SJSA1 (cell line): ENCODE measurements at places on chromosomes 7 and 10. TPM values are rescaled to one million over a fixed set of nuclear protein-coding genes. Genes with fewer than 3 reads are reported as not detected.

DNA sequence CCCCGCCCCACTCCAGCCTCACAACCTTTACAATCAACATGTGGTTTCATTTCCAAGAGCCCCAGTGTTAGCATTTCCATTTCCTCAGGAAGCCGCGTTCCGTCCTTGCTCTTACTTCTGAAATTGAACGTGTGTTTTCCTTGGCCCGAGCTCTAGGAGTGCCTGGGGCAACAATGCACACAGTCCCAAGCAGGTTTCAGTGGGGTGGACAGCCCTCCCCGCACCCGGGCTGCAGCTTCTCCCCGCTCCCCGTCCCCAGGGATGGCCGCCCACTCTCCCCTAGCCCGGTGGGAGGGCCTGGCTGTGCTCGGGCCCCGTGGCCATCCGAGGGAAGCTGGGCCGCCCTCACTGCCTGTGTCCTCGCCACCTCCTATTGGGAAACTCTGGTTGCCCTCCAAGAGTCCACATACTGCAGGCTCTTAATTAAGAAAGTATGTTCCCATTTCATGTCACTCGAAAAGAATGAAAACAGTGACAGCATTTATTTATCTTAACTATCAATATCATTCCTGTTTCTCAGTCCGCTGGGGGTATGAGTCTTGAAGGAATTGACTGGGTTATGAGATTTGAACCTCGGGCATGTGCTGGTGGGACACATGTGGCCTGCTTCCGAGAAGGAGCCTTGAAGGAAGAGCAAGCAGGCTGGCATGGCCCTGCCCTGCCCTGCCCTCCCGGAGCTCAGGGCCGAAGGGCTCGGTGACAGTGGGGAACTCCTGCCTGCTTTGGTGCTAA lies 163.8 kb downstream of the GRK5 start:
- H3K27me3 ChIP-seq: no peaks in the 10 kb centered on the region
- peak overlapping the region; percentile 5; the same call in 1 of the 2 replicates for H3K4me3 ChIP-seq
- H3K27ac ChIP-seq: peak overlapping the region; percentile 63
- DNase-seq: peak; percentile 87
- H3K4me1 ChIP-seq: peaks cover 45% of the 10 kb centered on the region
- H3K36me3 ChIP-seq: no peaks in the 10 kb centered on the region

- no peaks in the 10 kb centered on the region for H3K4me1 ChIP-seq
- H3K4me3 ChIP-seq: no peak overlapping the region
Measured at GRCh38 chr10:23556727-23557440, 118.0 kb downstream of the OTUD1 start.

The ZNF92 gene
- total RNA-seq: 12.3 and 12.8 TPM in 2 replicates

DNA sequence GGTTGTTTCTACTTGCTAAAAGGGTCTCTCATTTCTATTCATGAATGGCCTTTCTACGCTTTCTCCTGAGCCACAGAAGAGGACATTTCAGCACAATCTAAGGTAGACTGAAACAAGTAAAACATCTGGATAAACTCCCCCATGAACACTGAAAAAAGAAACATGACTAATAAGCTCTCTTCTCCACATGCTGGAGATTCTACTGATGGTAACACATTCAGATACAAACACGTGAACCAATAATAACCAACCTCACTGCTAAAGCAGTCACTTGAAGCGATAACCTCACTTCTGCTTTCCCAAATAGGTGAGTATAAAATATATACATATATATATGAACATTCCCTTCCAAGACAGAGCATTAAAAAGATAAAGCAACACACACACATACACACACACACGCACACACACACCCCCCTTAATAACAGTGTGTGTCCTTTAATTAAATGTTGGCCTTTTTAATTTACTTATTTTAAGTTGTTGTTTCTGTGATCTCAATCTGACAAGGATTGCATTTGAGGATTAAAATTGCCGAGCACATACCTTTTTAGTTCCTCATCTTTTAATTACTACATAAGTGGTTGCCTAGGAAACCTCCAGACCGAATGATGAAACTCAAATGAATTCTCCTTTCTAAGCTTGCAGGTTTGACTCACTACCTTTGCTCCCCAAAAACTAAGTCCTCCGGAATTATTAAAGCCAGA lies 292.4 kb upstream of the KLF14 start:
- H3K27me3 ChIP-seq: no peaks in the 10 kb centered on the region
- H3K36me3 ChIP-seq: peaks cover 3% of the 10 kb centered on the region; the same call in 1 of the 2 replicates
- no peak for DNase-seq

DNA sequence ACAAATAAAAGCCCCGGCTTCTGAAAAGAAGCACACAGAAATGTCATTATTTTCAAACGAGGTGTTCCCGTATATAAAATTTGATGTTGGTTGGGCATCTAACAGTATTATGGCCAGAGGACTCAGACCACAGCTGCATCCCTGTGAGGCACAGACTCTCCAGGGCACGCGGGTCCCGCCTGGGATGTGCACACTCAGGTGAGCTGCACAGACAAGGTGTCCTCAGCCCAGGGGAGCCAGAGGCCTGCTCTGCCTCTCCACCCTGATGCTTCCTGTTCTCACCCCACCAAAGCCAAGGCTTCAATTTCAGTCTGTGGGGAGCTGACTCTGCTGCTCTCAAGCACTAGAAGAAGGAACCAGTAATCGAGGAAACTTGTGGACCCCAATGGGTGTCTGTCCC lies 1.7 kb upstream of the CYP2E1 start:
- peaks cover 12% of the 10 kb centered on the region for H3K27me3 ChIP-seq
- H3K4me3 ChIP-seq: no peak overlapping the region
- H3K36me3 ChIP-seq: no peaks in the 10 kb centered on the region

GRCh38 chr10:123133541-123134342 lies 2.0 kb upstream of the HMX3 start:
- DNase-seq: no peak
- no peak overlapping the region for H3K27ac ChIP-seq
- H3K4me3 ChIP-seq: no peak overlapping the region
- H3K4me1 ChIP-seq: peaks cover 32% of the 10 kb centered on the region
- peaks cover 26% of the 10 kb centered on the region for H3K27me3 ChIP-seq
- peaks cover 7% of the 10 kb centered on the region; the same call in 1 of the 2 replicates for H3K36me3 ChIP-seq

The GIMAP4 gene
- not detected in 2 replicates for total RNA-seq

DNA sequence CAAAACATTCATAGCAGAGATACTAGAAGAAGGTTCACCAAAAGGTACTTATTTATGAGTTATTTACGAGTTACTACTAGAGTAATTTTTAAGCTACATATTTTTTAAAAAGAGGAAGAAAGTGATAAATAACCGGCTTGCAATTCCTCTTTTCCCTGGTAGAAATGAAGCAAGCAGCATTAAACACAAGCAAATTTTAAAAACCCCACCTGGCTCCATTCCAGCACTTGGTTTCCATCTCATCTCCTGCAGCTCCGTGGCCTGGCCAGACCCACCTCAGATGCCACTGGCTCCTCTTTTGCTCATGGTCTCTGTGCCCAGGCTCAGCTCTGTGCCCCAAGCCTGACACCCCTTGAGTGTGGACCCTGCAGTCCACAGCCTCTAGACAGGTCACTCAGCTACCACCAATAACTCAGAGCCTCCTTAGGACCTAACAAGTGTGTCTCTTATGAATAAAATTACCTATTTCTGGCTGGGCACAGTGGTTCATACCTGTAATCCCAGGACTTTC lies 479.5 kb downstream of the TNS3 start:
- H3K4me1 ChIP-seq: no peaks in the 10 kb centered on the region
- no peaks in the 10 kb centered on the region for H3K36me3 ChIP-seq
- no peak overlapping the region for H3K27ac ChIP-seq
- DNase-seq: no peak
- no peaks in the 10 kb centered on the region for H3K27me3 ChIP-seq
- no peak overlapping the region for H3K4me3 ChIP-seq

- H3K4me1 ChIP-seq: peaks cover 31% of the 10 kb centered on the region
- H3K4me3 ChIP-seq: no peak overlapping the region
- DNase-seq: peak; percentile 96
- no peaks in the 10 kb centered on the region for H3K27me3 ChIP-seq
- H3K36me3 ChIP-seq: no peaks in the 10 kb centered on the region
Measured at GRCh38 chr7:16345979-16346958, 75.1 kb downstream of the CRPPA start.

GRCh38 chr7:37097983-37098382 lies 350.7 kb downstream of the ELMO1 start:
- no peaks in the 10 kb centered on the region for H3K36me3 ChIP-seq
- no peaks in the 10 kb centered on the region for H3K4me1 ChIP-seq
- no peaks in the 10 kb centered on the region for H3K27me3 ChIP-seq

DNA sequence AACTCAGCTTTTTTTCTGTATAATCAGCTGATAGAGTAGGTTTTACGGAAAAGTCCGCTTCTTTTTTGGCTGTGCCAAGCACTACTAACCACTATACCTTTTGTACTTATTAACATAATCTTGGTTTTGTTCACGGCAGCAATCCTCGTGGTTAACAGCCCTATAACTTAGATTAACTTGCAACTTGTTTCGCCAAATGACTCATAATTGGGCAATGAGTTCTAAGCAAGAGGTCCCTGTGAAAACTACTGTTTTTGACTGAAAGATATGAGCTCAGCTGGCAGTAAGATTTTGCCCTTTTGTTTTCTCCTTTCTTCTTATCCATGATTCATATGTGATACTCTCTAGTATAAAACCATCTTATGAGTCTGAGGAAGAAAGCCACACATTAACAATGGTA lies 345.0 kb upstream of the PCDH15 start:
- H3K27me3 ChIP-seq: no peaks in the 10 kb centered on the region
- H3K27ac ChIP-seq: no peak overlapping the region
- H3K4me3 ChIP-seq: no peak overlapping the region

The IL2RA gene
- total RNA-seq: 4.6 TPM in 1 of 2 replicates, not detected in the other

DNA sequence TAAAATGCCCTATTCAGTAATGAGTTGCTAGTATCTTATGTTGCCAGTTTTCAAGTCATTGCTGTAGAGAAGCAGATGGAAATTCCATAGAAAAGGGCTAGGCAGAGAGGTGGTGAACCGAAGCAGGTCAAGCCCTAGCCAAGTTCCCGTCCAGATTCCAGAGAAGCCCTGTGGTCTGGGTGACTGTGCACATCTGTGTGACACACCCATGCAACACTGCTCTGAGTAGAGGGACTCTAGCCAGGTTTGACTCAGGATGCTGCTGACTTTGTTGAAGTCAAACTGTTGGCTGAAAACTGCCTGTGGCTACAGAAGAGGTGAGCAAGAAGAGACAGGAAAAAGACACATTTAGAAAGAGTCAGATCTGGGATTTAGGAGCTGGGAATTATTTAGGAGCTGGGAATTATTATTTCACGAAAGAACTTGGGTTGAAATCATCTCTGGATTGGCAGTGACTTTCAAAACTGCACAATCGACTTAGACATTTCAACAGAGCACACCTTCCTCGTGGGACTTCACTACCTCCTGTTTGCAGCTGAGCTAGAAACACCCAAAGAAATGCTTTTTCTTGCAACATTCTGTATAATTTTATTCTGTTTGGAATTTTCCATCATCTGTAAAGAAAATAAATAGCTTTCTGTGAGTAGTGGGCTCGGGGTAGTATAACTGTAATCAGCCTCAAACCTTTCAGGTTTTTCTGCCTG lies 149.1 kb upstream of the PRKCQ start:
- peak; percentile 54 for DNase-seq
- H3K27ac ChIP-seq: no peak overlapping the region
- H3K4me1 ChIP-seq: peaks cover 8% of the 10 kb centered on the region
- no peak overlapping the region for H3K4me3 ChIP-seq
- no peaks in the 10 kb centered on the region for H3K36me3 ChIP-seq
- H3K27me3 ChIP-seq: peaks cover 2% of the 10 kb centered on the region; the same call in 1 of the 2 replicates

- H3K36me3 ChIP-seq: peaks cover 18% of the 10 kb centered on the region; the same call in 1 of the 2 replicates
- H3K27me3 ChIP-seq: no peaks in the 10 kb centered on the region
- no peak overlapping the region for H3K4me3 ChIP-seq
- H3K4me1 ChIP-seq: peaks cover 14% of the 10 kb centered on the region
- no peak overlapping the region for H3K27ac ChIP-seq
Measured at GRCh38 chr10:101959346-101959916, 96.5 kb downstream of the ARMH3 start.

The UBTD1 gene
- total RNA-seq: 14.8 and 15.8 TPM in 2 replicates

GRCh38 chr7:105319578-105319977 lies 69.1 kb downstream of the SRPK2 start:
- no peak for DNase-seq
- no peaks in the 10 kb centered on the region for H3K4me1 ChIP-seq
- no peaks in the 10 kb centered on the region for H3K27me3 ChIP-seq
- no peaks in the 10 kb centered on the region for H3K36me3 ChIP-seq

GRCh38 chr10:10313149-10313835 lies 704.4 kb upstream of the CELF2 start:
- H3K27me3 ChIP-seq: no peaks in the 10 kb centered on the region
- H3K4me1 ChIP-seq: no peaks in the 10 kb centered on the region
- no peak overlapping the region for H3K27ac ChIP-seq

GRCh38 chr7:50393547-50394252 lies 56.5 kb downstream of the FIGNL1 start:
- no peak for DNase-seq
- H3K27ac ChIP-seq: no peak overlapping the region
- no peaks in the 10 kb centered on the region for H3K4me1 ChIP-seq
- no peak overlapping the region for H3K4me3 ChIP-seq

The PCLO gene
- total RNA-seq: 1.1 and 2.7 TPM in 2 replicates

- no peaks in the 10 kb centered on the region for H3K27me3 ChIP-seq
- H3K4me1 ChIP-seq: peaks cover 35% of the 10 kb centered on the region
- no peak for DNase-seq
- no peak overlapping the region for H3K27ac ChIP-seq
- H3K4me3 ChIP-seq: no peak overlapping the region
Measured at GRCh38 chr10:77920495-77920894, 6.1 kb downstream of the DLG5 start.

GRCh38 chr7:68706291-68706690 lies 892.0 kb upstream of the AUTS2 start:
- no peaks in the 10 kb centered on the region for H3K36me3 ChIP-seq
- no peak overlapping the region for H3K4me3 ChIP-seq
- peak; percentile 78 for DNase-seq
- H3K4me1 ChIP-seq: peaks cover 30% of the 10 kb centered on the region

GRCh38 chr7:136897676-136898075 lies 29.2 kb downstream of the CHRM2 start:
- H3K27ac ChIP-seq: no peak overlapping the region
- H3K36me3 ChIP-seq: no peaks in the 10 kb centered on the region
- no peaks in the 10 kb centered on the region for H3K4me1 ChIP-seq

GRCh38 chr10:6240254-6240653 lies 37.5 kb downstream of the PFKFB3 start:
- H3K4me1 ChIP-seq: peaks cover 38% of the 10 kb centered on the region
- H3K27me3 ChIP-seq: no peaks in the 10 kb centered on the region
- no peak overlapping the region; the same call in 1 of the 2 replicates for H3K27ac ChIP-seq
- no peak for DNase-seq

DNA sequence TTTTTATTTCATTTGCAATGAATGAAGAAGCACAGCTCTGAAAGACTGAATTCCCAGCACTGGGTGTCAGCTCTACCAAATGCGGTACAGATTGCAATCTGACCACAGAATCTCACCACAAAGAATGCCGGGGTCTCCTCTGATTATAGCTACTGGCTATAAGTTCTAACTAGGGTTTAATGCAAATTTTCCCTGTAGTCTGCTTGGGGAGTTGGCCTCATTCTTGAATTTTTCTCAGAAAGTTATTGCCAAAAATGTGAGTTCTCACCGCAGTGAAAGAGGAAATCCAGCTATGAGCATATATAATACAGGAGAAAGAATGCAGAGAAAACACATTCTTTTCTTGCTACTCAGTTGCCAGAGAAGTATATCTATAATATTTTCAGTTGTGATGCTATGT lies 1255.7 kb upstream of the LRRTM3 start:
- no peaks in the 10 kb centered on the region for H3K27me3 ChIP-seq
- no peak for DNase-seq
- H3K36me3 ChIP-seq: no peaks in the 10 kb centered on the region
- no peak overlapping the region for H3K4me3 ChIP-seq
